ENCODE measurements at places on chromosomes 16 and 17. TPM values are rescaled to one million over a fixed set of nuclear protein-coding genes. Genes with fewer than 3 reads are reported as not detected.

KRT15 gene
- not detected for total RNA-seq

WFDC1 gene
- not detected for total RNA-seq

CLEC18C gene
- not detected for total RNA-seq

MAP1LC3B gene
- total RNA-seq = 62.1 TPM

GAST gene
- total RNA-seq = not detected

ZNF594 gene
- total RNA-seq = 8.4 TPM

Measured in activated CD4-positive, alpha-beta T cell treated with anti-CD3 and anti-CD28 coated beads for 36 hours (primary cell).